Central memory CD8-positive, alpha-beta T cell (primary cell): ENCODE measurements at places on chromosomes 3 and 15.

DNA sequence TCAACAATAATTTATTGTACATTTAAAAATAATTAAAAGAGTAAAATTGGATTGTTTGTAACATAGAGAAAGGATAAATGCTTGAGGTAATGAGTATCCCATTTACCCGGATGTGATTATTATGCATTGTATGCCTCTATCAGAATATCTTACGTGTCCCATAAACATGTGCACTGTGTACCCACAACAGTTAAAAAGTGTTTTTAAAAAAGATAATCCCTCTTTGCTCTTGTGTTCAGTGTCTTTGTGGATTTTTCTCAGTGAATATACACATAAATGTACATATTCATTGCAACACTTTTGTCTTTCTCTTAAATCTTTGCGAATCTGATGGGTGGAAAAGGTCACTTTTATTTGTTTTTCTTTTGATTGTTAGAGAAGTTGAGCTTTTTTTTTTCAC lies 20.4 kb downstream of the YEATS2 start:
- H3K4me1 ChIP-seq, result no peaks in the 10 kb centered on the region
- no peak overlapping the region for H3K4me3 ChIP-seq
- H3K36me3 ChIP-seq, result peaks cover 39% of the 10 kb centered on the region
- DNase-seq, result no peak

GRCh38 chr3:126954141-126954842 lies 28.6 kb upstream of the PLXNA1 start:
- H3K27ac ChIP-seq, result no peak overlapping the region
- no peaks in the 10 kb centered on the region for H3K4me1 ChIP-seq
- peaks cover 4% of the 10 kb centered on the region for H3K36me3 ChIP-seq
- no peak overlapping the region for H3K4me3 ChIP-seq

GRCh38 chr3:173044998-173045397 lies 96.0 kb downstream of the SPATA16 start:
- H3K4me3 ChIP-seq, result no peak overlapping the region
- no peaks in the 10 kb centered on the region for H3K27me3 ChIP-seq
- H3K4me1 ChIP-seq, result no peaks in the 10 kb centered on the region

GRCh38 chr3:65734382-65734781 lies 304.3 kb downstream of the MAGI1 start:
- H3K4me1 ChIP-seq, result no peaks in the 10 kb centered on the region
- H3K4me3 ChIP-seq, result no peak overlapping the region
- peaks cover 3% of the 10 kb centered on the region for H3K36me3 ChIP-seq
- no peak for DNase-seq
- H3K27me3 ChIP-seq, result peaks cover 9% of the 10 kb centered on the region
- peak overlapping the region; percentile 75 for H3K27ac ChIP-seq

GRCh38 chr15:101562428-101563059 lies 73.0 kb upstream of the PCSK6 start:
- no peak overlapping the region for H3K27ac ChIP-seq
- H3K27me3 ChIP-seq, result peaks cover 76% of the 10 kb centered on the region
- no peaks in the 10 kb centered on the region for H3K4me1 ChIP-seq
- no peak for DNase-seq
- no peaks in the 10 kb centered on the region for H3K36me3 ChIP-seq

- H3K27me3 ChIP-seq, result no peaks in the 10 kb centered on the region
- no peak overlapping the region for H3K4me3 ChIP-seq
- no peak overlapping the region for H3K27ac ChIP-seq
Measured at GRCh38 chr3:142087676-142088075, 61.7 kb downstream of the TFDP2 start.

GRCh38 chr15:59662260-59662659 lies 4.9 kb upstream of the GTF2A2 start:
- H3K4me3 ChIP-seq, result no peak overlapping the region
- DNase-seq, result no peak
- peaks cover 41% of the 10 kb centered on the region for H3K36me3 ChIP-seq
- peaks cover 5% of the 10 kb centered on the region for H3K4me1 ChIP-seq

DNA sequence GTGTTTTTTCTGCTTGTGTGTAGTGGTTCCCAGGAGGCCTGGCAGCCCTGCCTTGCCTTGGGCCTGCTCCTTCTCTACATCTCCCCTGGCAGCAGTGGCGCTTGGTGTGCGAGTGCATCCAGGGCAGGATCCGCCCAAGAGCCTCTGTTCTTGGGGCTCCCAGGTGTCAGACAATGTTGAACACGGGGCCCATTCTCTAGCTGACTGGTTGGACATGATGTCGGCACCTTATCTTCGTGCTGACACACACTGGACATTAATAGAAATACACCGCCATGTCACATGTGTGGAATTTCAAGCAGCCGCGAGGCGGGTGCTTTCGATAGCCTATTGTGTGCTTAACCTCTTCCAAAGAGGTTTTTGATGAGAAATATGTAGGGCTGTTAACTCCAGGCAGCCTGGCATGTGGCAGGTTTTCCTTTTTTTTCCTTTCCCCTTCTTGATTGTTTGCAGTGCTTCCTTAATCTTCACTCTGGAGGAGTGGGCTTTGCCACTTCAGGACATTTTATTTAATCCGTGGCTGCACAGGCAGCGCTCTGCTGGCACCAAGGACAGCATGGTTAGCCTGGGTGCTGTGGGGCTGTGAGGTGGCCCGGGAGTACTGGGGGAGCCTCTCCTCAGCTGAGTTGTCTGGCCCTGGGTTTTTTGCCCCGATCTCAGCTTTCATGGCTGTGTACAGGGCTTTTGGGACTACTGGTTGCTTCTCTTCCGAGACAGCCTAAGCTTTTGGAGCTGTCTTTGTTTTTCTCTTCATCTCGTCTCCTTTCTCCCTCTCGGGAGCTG lies 42.5 kb downstream of the CHCHD6 start:
- no peak overlapping the region for H3K4me3 ChIP-seq
- H3K27me3 ChIP-seq, result no peaks in the 10 kb centered on the region
- H3K27ac ChIP-seq, result no peak overlapping the region

- H3K4me3 ChIP-seq, result no peak overlapping the region
- no peaks in the 10 kb centered on the region for H3K27me3 ChIP-seq
- no peaks in the 10 kb centered on the region for H3K36me3 ChIP-seq
- DNase-seq, result no peak
- no peaks in the 10 kb centered on the region for H3K4me1 ChIP-seq
- no peak overlapping the region for H3K27ac ChIP-seq
Measured at GRCh38 chr3:66047311-66048050, 8.8 kb upstream of the MAGI1 start.

GRCh38 chr3:9402410-9403228 lies 5.2 kb downstream of the SETD5 start:
- peaks cover 9% of the 10 kb centered on the region for H3K36me3 ChIP-seq
- H3K27me3 ChIP-seq, result no peaks in the 10 kb centered on the region
- DNase-seq, result no peak
- H3K4me3 ChIP-seq, result peak overlapping the region; percentile 34
- peak overlapping the region; percentile 6 for H3K27ac ChIP-seq

GRCh38 chr3:106329521-106329920 lies 460.7 kb upstream of the CBLB start:
- peaks cover 35% of the 10 kb centered on the region for H3K4me1 ChIP-seq
- H3K36me3 ChIP-seq, result no peaks in the 10 kb centered on the region
- DNase-seq, result no peak
- no peak overlapping the region for H3K4me3 ChIP-seq

- H3K27ac ChIP-seq, result no peak overlapping the region
- H3K36me3 ChIP-seq, result peaks cover 4% of the 10 kb centered on the region
- H3K4me1 ChIP-seq, result no peaks in the 10 kb centered on the region
- DNase-seq, result no peak
- H3K27me3 ChIP-seq, result no peaks in the 10 kb centered on the region
Measured at GRCh38 chr3:143650827-143651226, 197.4 kb downstream of the SLC9A9 start.

DNA sequence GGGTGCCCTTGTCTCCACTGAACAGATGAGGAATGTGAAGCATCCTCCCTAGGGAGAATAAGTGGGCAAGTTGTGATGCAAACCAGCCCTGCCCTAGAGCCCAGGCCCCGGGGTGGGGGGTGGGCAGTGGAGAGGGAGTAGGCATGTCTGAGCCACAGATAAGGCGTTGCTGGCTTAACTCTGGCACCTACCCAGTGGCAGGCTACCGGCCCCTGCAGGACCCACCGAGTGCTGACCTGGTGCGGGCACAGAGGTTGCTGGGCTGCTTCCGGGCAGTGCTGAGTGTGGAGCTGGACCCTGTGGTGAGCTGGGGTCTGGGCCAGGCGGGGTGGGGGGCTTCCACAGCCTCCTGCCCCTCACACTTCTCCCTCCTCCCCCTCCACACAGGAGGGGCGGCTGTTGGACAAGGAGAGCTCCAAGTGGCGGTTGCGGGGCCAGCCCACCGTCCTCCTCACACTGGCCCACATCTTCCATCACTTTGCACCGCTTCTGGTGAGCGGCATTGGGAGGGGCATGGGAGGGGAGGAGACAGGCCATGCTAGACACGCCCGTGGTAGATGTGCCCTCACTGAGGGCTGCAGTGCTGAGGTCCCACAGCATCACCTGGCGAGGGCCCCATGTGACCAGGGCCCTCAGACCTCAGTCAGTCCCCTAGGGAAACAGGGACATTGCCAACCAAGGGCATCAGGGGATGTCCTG lies 10.1 kb downstream of the RNF123 start:
- peaks cover 7% of the 10 kb centered on the region for H3K36me3 ChIP-seq
- no peak overlapping the region for H3K27ac ChIP-seq
- H3K4me1 ChIP-seq, result no peaks in the 10 kb centered on the region
- H3K27me3 ChIP-seq, result no peaks in the 10 kb centered on the region

GRCh38 chr15:77867266-77868047 lies 210.1 kb downstream of the TBC1D2B start:
- H3K4me1 ChIP-seq, result no peaks in the 10 kb centered on the region
- no peak overlapping the region for H3K4me3 ChIP-seq
- H3K36me3 ChIP-seq, result no peaks in the 10 kb centered on the region
- no peak for DNase-seq

GRCh38 chr15:96307856-96308394 lies 22.6 kb upstream of the NR2F2 start:
- no peaks in the 10 kb centered on the region for H3K4me1 ChIP-seq
- no peaks in the 10 kb centered on the region for H3K36me3 ChIP-seq
- H3K27ac ChIP-seq, result no peak overlapping the region
- H3K4me3 ChIP-seq, result no peak overlapping the region
- no peak for DNase-seq

GRCh38 chr15:99305761-99306505 lies 54.7 kb downstream of the LRRC28 start:
- H3K4me1 ChIP-seq, result peaks cover 5% of the 10 kb centered on the region
- no peak overlapping the region for H3K4me3 ChIP-seq
- no peak overlapping the region for H3K27ac ChIP-seq
- no peak for DNase-seq
- H3K36me3 ChIP-seq, result peaks cover 3% of the 10 kb centered on the region

DNA sequence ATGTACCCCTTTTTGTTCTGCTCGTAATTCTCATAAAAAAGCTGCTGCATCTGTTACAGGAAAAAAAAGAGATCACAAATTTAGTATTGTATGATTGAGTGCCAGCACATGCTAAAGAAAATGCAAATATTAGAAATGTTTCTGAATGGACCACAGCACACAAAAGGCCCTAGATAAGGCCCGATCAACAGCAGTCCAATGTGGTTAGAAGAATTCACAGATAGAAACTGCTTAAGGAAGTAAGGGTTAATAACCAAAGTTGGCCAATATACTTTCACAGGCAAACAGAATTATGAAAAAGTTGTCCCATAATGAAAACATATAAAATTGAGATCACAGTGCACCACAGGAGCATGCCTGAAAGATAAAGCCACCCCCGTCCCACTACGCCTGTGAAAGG lies 72.9 kb downstream of the CHSY1 start:
- no peak overlapping the region for H3K4me3 ChIP-seq
- H3K36me3 ChIP-seq, result peaks cover 11% of the 10 kb centered on the region
- DNase-seq, result no peak
- no peaks in the 10 kb centered on the region for H3K27me3 ChIP-seq

DNA sequence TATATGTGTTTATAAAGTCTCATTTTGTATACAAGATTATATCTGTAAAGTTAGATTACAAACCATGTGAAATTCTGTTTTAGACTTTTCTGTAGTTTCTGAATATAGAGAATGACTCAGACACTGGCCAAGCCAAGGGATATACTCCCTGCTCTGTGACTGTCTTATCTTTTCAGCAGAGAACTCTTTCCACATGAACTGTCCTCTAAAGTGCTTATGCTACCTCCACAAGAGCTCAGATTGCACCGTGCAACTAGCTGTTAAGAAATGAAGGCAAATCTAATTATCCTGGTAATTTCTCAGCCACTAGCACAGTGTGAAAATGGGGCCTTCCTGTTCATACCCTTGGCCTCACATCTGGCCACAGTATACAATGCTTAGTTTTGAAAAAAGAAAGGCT lies 44.3 kb upstream of the CPNE4 start:
- no peak overlapping the region for H3K27ac ChIP-seq
- no peaks in the 10 kb centered on the region for H3K36me3 ChIP-seq
- H3K4me3 ChIP-seq, result no peak overlapping the region
- H3K4me1 ChIP-seq, result no peaks in the 10 kb centered on the region
- peaks cover 9% of the 10 kb centered on the region for H3K27me3 ChIP-seq

DNA sequence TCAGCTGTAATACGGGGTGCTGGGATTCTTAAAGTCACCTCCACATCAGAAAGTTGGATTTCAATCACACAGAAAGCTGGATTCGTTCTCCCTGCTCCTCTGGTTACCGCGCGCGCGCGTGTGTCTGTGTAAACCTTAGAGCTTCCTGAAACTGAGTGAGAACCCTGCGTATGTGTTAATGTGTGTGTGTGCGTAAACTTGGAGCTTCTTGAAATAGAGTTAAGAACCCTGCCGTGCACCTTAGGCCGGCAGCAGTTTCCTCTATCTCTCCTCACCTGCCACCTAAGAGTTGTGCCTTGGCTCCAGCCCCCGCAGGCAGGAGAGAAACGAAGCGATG lies 531 bp downstream of the LZTFL1 start:
- H3K36me3 ChIP-seq, result peaks cover 8% of the 10 kb centered on the region
- H3K4me1 ChIP-seq, result peaks cover 19% of the 10 kb centered on the region
- peak; percentile 14 for DNase-seq
- peak overlapping the region; percentile 94 for H3K27ac ChIP-seq
- no peaks in the 10 kb centered on the region for H3K27me3 ChIP-seq
- peak overlapping the region; percentile 90 for H3K4me3 ChIP-seq

DNA sequence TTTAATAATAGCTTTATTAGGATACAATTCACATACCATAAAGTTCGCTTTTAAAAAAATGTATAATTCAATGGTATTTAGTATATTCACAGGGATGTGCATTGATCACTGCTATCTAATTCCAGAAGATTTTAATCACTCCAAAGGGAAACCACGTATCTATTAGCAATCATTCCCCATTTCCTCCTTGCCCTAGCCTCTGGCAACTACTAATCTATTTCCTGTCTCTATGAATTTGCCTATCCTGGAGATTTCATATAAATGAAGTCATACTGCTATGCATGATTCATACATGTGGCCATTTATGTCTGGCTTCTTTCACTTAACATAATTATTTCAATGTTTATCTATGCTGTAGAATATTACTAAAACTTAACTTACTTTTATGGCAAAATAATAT lies 32.0 kb upstream of the CASR start:
- H3K4me1 ChIP-seq, result no peaks in the 10 kb centered on the region
- no peak for DNase-seq
- H3K27ac ChIP-seq, result no peak overlapping the region
- H3K4me3 ChIP-seq, result no peak overlapping the region
